Testis (tissue), 5 donors: ENCODE measurements at places on chromosomes 16 and 17. TPM values are rescaled to one million over a fixed set of nuclear protein-coding genes. Genes with fewer than 3 reads are reported as not detected.

DNA sequence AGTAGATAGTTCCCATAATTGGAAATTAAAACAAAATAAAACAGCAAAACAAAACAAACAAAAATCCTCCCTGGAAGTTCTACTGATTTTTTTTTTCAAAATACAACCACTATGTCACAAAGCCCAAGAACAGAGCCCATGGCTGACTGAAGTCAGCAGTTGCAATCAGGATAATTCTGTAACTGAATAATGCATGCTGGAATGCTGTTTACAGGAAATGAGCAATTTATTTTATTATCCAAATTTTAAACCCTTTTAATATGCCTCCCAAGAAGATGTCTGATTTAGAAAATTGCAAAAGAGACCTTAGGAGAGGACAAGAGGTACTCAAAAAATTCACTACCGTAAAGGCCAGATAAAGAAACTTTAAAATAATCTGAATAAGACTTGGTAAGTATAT lies 578.2 kb downstream of the TOX3 start:
- H3K27me3 ChIP-seq = no peaks in the 10 kb centered on the region
- no peaks in the 10 kb centered on the region for H3K36me3 ChIP-seq
- no peak for DNase-seq
- no peak overlapping the region for H3K4me3 ChIP-seq
- no peaks in the 10 kb centered on the region for H3K4me1 ChIP-seq

GRCh38 chr17:62714016-62714777 lies 86.7 kb downstream of the MRC2 start:
- H3K27me3 ChIP-seq = no peaks in the 10 kb centered on the region
- H3K36me3 ChIP-seq = no peaks in the 10 kb centered on the region
- DNase-seq = peak; percentile 13
- peaks cover 5% of the 10 kb centered on the region for H3K4me1 ChIP-seq

The KRTAP9-4 gene
- polyA plus RNA-seq = not detected

- no peaks in the 10 kb centered on the region for H3K4me1 ChIP-seq
- H3K4me3 ChIP-seq = no peak overlapping the region
- peak; percentile 61 for DNase-seq
- no peak overlapping the region for H3K27ac ChIP-seq
- H3K27me3 ChIP-seq = no peaks in the 10 kb centered on the region
Measured at GRCh38 chr17:58577696-58578095, 63.3 kb upstream of the MTMR4 start.

GRCh38 chr17:76547183-76547641 lies 7.4 kb downstream of the PRCD start:
- no peaks in the 10 kb centered on the region for H3K27me3 ChIP-seq
- DNase-seq = peak; percentile 70

DNA sequence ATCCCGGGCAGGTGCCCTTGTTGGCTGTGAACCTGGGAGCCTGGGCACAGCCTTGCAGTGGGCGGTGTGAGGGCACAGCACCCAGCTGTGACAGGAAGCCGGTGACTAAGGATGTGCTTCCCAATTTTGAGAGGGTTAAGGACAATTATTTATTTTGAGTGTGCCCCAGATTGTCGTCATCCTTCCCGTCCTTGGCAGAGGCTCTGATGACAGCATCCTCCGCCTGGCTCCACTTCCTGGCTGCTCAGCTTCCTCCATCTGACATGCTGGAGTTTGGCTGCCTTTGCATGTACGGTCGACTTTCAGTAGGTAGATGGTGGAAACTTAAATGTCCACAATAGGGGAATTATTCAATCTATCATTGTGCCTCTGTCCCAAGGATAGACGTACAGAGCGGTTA lies 282.4 kb upstream of the EEF2KMT start:
- no peak for DNase-seq
- H3K4me1 ChIP-seq = no peaks in the 10 kb centered on the region

The IL17C gene
- 0.75 TPM for polyA plus RNA-seq

- no peaks in the 10 kb centered on the region for H3K36me3 ChIP-seq
- H3K4me3 ChIP-seq = peak overlapping the region; percentile 97
- DNase-seq = peak; percentile 62
- H3K4me1 ChIP-seq = peaks cover 36% of the 10 kb centered on the region
Measured at GRCh38 chr16:46690281-46691178, 1.1 kb downstream of the ORC6 start.

DNA sequence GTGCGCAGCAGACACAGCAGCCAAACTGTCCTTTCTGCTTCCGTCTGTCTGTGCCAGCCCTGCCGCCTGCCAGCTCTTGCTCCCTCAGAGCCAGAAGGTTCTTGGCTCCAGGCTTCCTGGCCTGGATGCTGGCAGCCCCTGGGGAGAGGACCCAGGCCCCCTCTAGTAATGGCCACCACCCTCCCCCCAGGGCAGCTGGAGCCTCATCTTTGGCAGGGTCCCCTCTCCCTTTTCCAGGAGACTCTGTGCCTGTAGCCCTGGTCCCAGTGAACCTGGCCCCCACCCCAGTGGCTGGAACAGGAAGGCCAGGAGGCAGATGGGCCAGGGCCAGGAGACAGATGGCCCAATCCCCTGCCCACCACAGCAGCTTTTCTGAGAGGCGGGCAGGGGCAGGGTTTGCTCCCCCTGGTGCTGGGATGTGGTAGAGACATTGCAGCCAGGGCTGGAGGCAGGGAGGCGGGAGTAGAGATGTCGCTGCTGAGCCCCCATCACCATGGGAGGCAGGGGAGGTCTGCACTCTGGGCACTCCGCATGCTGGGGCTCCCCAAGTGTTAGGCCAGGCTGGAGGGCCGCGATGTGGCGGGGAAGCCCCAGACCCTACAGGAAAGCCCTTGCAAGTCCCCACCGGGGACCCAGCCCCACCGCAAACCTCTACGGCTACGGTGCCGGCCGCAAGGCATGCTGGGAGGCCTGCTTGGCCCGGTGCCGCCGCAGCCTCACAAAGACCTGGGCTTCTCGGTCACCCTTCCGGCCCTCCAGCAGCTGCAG lies 16.7 kb downstream of the UNC13D start:
- H3K4me1 ChIP-seq = peaks cover 25% of the 10 kb centered on the region
- DNase-seq = peak; percentile 50
- peak overlapping the region; percentile 75 for H3K27ac ChIP-seq
- no peaks in the 10 kb centered on the region for H3K27me3 ChIP-seq
- no peaks in the 10 kb centered on the region for H3K36me3 ChIP-seq
- H3K4me3 ChIP-seq = no peak overlapping the region

- no peaks in the 10 kb centered on the region for H3K27me3 ChIP-seq
- peak within 1 kb of the TSS; percentile 36 for H3K4me3 ChIP-seq
- peak within 1 kb of the TSS; percentile 27 for H3K27ac ChIP-seq
- no peaks in the 10 kb centered on the region for H3K36me3 ChIP-seq
Measured at GRCh38 chr17:69228576-69228975, at the start of gene ABCA10. Gene ABCA10, minus strand, starts transcription at chr17:69228824. Its CDS starts 3,466 bp downstream, at chr17:69225358.

DNA sequence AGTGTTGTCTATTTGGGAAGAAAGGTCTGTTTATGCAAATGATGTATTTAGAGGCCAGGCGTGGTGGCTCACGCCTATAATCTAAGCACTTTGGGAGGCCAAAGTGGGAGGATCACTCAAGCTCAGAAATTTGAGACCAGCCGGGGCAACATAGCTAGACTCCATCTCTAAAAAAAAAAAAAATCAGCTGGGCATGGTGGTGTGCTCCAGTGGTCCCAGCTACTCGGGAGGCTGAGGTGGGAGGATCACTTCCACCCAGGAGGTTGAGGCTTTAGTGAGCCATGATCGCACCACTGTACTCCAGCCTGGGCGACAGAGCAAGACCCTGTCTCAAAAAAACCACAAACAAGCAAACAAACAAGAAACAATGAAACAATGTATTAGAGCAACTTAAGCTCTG lies 18.9 kb upstream of the HEATR3 start:
- H3K4me1 ChIP-seq = no peaks in the 10 kb centered on the region
- H3K27ac ChIP-seq = no peak overlapping the region
- no peak for DNase-seq
- no peaks in the 10 kb centered on the region for H3K27me3 ChIP-seq
- no peak overlapping the region for H3K4me3 ChIP-seq
- H3K36me3 ChIP-seq = no peaks in the 10 kb centered on the region

DNA sequence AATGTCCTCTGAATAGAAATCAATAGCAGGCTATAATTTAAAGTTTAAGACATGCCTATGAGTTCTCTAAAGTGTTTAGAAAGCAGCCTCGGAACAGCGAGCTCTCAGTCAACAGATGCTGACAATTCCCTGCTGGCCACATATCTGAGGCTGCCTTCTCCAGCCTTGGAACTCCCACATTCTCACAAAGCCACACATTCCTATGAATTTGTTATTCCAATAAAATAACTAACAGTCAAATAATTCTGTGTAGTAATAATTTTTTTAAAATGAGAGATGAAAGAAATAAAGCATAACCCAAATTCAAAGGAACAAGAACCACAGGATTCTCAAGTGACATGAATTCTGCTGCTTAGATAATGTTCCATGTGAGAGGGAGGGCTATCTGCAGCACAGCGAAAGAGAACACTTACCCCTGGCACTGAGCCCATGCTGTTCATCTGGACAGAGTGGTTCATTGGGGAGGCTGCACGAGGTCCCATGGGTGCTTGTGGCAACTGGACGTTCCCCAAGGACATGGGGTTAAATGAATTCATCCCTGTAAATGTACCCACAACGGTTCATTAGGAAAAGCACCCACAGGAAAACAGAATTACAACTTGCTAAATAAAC lies 56.9 kb upstream of the TRAP1 start:
- peaks cover 16% of the 10 kb centered on the region for H3K4me1 ChIP-seq
- H3K27me3 ChIP-seq = no peaks in the 10 kb centered on the region
- peak; percentile 72 for DNase-seq
- H3K27ac ChIP-seq = no peak overlapping the region
- H3K4me3 ChIP-seq = no peak overlapping the region

DNA sequence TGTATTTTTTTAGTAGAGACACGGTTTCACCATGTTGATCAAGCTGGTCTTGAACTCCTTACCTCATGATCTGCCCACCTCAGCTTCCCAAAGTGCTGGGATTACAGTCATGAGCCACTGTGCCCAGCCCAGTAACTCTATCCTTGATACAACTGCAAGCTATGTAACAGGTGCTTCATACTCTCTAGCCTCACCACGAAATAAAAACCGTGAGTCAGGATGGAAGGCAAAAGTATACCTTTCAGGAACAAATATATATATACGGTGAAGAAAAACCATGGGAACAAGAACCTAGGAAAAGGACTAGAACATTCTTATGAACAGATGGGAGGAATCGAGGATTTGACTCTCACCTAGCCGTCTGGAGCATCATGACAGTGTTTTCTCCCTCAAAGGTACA lies 9.6 kb upstream of the FBF1 start:
- DNase-seq = no peak
- H3K4me1 ChIP-seq = no peaks in the 10 kb centered on the region
- no peak overlapping the region for H3K27ac ChIP-seq
- H3K4me3 ChIP-seq = no peak overlapping the region
- no peaks in the 10 kb centered on the region for H3K27me3 ChIP-seq

GRCh38 chr16:33059206-33059605 lies 134.8 kb upstream of the TP53TG3C start:
- no peak overlapping the region for H3K27ac ChIP-seq
- no peaks in the 10 kb centered on the region for H3K36me3 ChIP-seq
- peak overlapping the region; percentile 4 for H3K4me3 ChIP-seq
- no peaks in the 10 kb centered on the region for H3K27me3 ChIP-seq
- no peak for DNase-seq

The TLCD2 gene
- polyA plus RNA-seq = 1.1 TPM

- no peaks in the 10 kb centered on the region for H3K36me3 ChIP-seq
- H3K4me1 ChIP-seq = no peaks in the 10 kb centered on the region
- no peaks in the 10 kb centered on the region for H3K27me3 ChIP-seq
Measured at GRCh38 chr16:71254832-71255525, 24.5 kb upstream of the HYDIN start.

DNA sequence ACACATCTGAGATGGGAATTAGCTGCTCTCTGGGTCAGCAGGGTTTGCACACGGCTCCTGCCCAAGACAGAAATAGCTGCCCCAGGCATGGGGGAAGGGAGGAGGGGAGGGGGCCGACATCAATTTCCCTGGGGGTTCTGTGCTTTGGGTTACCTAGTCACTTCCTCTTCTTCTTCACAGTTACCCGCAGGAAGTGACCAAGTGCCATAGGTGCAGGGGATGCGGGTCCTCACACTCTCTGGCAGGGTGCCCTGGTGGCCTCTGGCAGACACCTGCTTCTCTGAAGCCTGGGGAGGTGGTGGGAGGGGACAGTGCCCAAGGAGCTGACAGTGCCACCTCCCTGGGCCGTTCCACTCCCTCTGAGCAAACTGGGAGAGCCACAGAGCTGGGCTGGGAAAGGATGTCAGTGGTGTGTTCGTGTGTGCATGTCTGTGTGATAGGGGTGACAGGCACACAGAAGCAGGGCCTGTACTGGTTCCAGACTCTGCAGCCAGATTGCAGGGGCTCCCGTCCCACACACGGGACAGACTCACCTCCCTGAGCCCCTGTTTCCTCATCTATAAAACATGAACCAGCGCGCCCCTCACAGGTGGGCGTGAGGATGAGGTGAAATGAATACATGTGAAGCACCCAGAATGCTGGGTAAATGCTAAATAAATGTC lies 18.2 kb downstream of the SCN4A start:
- DNase-seq = no peak
- no peaks in the 10 kb centered on the region for H3K36me3 ChIP-seq
- peaks cover 6% of the 10 kb centered on the region for H3K4me1 ChIP-seq
- no peaks in the 10 kb centered on the region for H3K27me3 ChIP-seq
- no peak overlapping the region for H3K27ac ChIP-seq
- H3K4me3 ChIP-seq = no peak overlapping the region

The CDK3 gene
- polyA plus RNA-seq = 15.0 TPM

- H3K4me3 ChIP-seq = no peak overlapping the region
- no peaks in the 10 kb centered on the region for H3K27me3 ChIP-seq
- DNase-seq = no peak
Measured at GRCh38 chr17:79093270-79093669, 18.6 kb downstream of the ENGASE start.

The DLX4 gene
- 0.30 TPM for polyA plus RNA-seq

DNA sequence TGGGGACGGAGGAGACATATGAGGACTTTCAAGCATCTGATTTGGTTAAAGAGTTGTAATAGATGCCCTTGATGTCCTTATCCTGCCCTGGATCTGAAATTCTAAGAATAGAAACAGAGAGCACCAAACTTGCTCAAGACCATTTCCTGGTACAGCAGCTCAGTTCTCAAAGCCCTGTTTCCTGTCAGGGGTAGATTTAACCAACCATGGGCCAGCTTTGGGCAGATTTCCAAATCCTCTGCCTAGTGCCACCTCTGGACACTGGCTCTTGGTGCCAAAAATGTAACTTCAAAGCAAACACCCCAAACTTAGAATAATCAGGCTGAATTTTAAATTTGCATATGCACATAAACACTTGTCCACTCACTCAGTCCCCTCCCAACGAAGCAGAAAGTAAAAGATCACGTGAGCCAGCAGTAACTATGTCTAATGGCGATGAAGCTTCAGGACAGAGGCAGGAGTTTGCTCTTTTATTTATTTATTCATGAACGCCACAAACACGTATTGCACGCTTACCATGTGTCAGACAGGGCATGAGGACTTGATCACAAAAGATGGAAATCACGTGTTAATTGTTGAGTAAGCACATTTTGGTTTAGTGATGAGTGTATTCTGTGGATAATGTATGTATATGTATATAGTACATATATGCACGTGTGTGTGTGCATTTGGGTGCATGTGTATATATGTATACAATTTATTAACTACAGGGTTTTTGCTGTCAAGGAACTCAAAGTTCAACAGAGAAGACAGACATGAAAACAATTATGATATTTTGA lies 23.1 kb upstream of the SDK2 start:
- H3K4me3 ChIP-seq = no peak overlapping the region
- no peaks in the 10 kb centered on the region for H3K27me3 ChIP-seq
- no peak overlapping the region for H3K27ac ChIP-seq
- DNase-seq = no peak
- H3K4me1 ChIP-seq = no peaks in the 10 kb centered on the region

GRCh38 chr16:66596986-66597848 lies 7.3 kb upstream of the CMTM3 start:
- H3K36me3 ChIP-seq = no peaks in the 10 kb centered on the region
- no peaks in the 10 kb centered on the region for H3K27me3 ChIP-seq
- DNase-seq = no peak
- no peak overlapping the region for H3K27ac ChIP-seq

The MFAP4 gene
- polyA plus RNA-seq = 108 TPM
